ENCODE measurements at places on chromosomes 1 and 21.

DNA sequence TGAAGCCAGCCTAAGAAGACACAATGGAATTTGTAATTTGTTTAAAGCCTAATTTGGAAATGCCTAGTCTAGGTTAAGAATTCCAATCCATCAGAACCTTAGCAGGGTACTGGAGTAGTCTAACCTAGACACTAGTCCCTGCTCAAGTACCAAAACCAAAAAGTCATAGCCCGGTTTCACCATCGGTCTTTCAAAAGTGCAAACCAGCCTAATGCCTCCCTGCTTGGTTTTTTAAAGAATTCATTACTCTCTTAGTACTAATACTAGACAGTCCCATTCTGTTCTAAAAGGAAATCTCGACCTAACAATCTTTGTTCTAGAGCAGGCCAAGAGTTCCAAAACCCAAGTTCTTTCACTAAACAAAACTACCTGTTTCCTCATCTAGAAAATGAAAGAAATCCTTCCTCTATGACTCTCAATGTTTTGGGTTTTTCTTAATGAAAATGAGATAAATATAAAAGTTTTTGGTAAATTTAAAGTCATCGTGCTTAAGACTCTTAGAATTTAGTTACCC, 2.6 kb downstream of the PUM1 start:
- no peak for DNase-seq

- DNase-seq: no peak
These were observed 2.3 kb downstream of the DCST1 start for GRCh38 chr1:155035936-155036335.

GRCh38 chr21:22363504-22363903, 1365.3 kb downstream of the NCAM2 start:
- no peak for DNase-seq

DNA sequence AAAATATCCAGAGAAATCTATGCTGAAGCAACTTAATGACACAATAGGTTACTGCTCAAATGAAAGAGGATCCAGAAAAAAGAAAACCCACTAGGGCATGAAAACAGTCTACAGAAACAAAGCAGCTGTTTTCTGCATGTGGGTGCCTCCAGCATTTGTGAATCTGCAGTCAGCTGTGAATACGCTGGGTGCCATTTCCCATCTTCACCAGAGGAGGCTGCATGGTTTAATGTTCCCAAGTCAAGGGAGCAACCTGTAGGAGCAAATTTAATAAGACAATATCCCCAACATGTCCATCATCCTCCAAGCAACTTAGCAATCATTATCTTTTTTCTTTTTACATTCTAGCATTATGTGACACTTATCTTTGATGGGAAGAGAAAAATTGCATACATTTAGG, 396.6 kb downstream of the BRINP2 start:
- DNase-seq: no peak

All from activated CD4-positive, alpha-beta T cell treated with anti-CD3 and anti-CD28 coated beads, Interleukin-2, amount 10 ng/mL, durations not matched to agents 7 days and 5 days (primary cell).